Breast epithelium (tissue), 4 donors: ENCODE measurements at places on chromosomes 3 and 15.

- no peaks in the 10 kb centered on the region for H3K4me1 ChIP-seq
- DNase-seq = no peak
- H3K36me3 ChIP-seq = no peaks in the 10 kb centered on the region
- no peak overlapping the region for H3K27ac ChIP-seq
- H3K27me3 ChIP-seq = no peaks in the 10 kb centered on the region
These were observed 53.9 kb downstream of the CLASP2 start for GRCh38 chr3:33664195-33664594.

DNA sequence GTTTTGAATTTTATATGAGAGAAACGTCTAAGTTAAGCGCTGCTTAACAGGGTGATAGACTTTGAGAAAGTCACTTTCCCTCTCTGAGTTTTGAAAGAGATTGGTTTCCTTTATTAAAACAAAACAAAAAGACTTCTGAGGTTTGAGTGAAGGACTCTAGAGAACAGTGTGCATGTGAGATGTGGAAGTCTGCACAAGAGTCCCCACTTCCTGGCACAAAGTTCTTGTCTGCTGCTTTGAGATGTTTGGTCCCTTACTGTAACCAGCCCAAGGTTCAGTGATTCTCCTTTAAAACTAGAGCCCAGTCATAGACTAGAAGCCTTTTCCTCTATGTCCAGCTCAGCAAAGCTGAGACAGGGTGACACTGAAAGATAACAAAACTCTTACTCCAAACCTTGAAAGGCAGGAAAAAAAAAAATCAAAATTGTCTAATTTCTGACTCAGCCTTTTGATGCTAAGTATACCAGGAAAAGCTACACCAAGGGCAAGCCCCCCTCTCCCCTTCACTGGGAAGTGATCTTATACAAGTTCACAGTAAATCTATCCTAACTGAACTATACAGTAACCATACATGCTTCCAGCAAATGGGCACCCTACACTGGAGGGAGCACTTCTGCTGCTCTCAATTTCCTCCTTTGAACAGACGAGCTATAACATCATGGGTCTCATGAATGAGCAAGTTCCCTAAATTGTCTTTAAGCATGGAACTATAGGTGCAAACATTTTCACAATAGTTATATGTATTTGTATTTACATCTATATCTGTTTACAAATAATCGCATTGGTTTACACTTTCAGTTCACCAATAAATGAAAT lies 2.3 kb downstream of the POPDC2 start:
- no peak for DNase-seq
- no peaks in the 10 kb centered on the region for H3K4me1 ChIP-seq
- H3K27ac ChIP-seq = no peak overlapping the region

DNA sequence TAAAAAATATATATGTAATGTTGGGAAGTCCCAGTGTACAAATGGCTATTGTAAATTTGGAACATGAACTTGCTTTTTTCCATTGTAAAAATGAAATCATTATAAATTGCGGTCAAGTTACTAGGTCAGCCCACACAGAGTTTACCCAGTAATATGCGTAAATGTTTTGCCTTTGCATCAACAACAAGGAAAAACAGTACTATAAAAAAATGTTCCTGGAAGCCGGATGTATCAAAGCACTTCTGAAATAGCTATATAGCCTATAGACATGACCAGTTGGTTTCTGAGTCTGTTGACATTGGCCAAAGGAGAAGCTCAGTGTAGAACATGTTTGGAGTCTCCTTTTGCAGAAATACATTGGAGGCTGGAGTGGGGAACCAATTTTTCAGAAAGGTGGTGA lies 23.2 kb downstream of the CTNNB1 start:
- DNase-seq = no peak
- no peak overlapping the region for H3K4me3 ChIP-seq
- no peaks in the 10 kb centered on the region for H3K27me3 ChIP-seq
- peak overlapping the region; percentile 12 for H3K27ac ChIP-seq
- H3K36me3 ChIP-seq = peaks cover 11% of the 10 kb centered on the region

GRCh38 chr3:126208606-126209256 lies 28.3 kb upstream of the ALDH1L1 start:
- H3K4me3 ChIP-seq = no peak overlapping the region
- no peak overlapping the region for H3K27ac ChIP-seq
- no peaks in the 10 kb centered on the region for H3K4me1 ChIP-seq
- H3K27me3 ChIP-seq = peaks cover under 1% of the 10 kb centered on the region
- DNase-seq = peak; percentile 73
- H3K36me3 ChIP-seq = no peaks in the 10 kb centered on the region

GRCh38 chr15:85858586-85859375 lies 64.1 kb upstream of the KLHL25 start:
- no peak for DNase-seq
- no peaks in the 10 kb centered on the region for H3K4me1 ChIP-seq

GRCh38 chr15:60691508-60692047 lies 212.6 kb upstream of the ICE2 start:
- no peak overlapping the region for H3K27ac ChIP-seq
- H3K4me1 ChIP-seq = no peaks in the 10 kb centered on the region
- H3K4me3 ChIP-seq = no peak overlapping the region
- DNase-seq = no peak
- no peaks in the 10 kb centered on the region for H3K36me3 ChIP-seq
- no peaks in the 10 kb centered on the region for H3K27me3 ChIP-seq

- peak overlapping the region; percentile 72 for H3K27ac ChIP-seq
- H3K4me1 ChIP-seq = peaks cover 3% of the 10 kb centered on the region
These were observed 52.5 kb downstream of the FOXP1 start for GRCh38 chr3:71530903-71531530.
